ENCODE measurements at places on chromosomes 2 and 18.

- DNase-seq, result no peak
Measured at GRCh38 chr2:208711598-208711997, 305.0 kb downstream of the PTH2R start.

DNA sequence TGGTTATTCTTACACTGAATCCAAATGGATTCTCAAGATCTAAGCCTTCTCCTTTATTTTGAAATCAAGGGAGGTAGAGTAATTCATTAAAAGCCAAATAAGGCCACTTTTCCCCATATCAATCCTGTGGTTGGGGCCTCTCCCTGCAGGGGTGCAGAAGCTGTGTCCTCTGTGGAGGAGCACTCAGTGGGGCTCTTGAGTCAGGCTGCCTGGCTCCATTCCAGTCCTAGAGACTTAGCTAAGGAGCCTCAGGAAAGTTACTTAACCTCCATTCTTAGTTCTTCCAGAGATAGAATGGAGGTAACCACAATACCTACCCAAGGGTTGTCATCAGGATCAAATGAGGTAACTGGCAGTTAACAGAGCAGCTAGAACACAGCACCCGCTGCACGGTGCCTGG is 564.3 kb downstream of the CMPK2 start:
- no peak for DNase-seq

GRCh38 chr2:134203175-134203574 is 50.7 kb upstream of the MGAT5 start:
- DNase-seq, result no peak

- no peak for DNase-seq
Measured at GRCh38 chr2:178998539-178998938, 51.4 kb downstream of the CCDC141 start.

GRCh38 chr18:68298330-68298729 is 416.6 kb downstream of the TMX3 start:
- DNase-seq, result no peak

DNA sequence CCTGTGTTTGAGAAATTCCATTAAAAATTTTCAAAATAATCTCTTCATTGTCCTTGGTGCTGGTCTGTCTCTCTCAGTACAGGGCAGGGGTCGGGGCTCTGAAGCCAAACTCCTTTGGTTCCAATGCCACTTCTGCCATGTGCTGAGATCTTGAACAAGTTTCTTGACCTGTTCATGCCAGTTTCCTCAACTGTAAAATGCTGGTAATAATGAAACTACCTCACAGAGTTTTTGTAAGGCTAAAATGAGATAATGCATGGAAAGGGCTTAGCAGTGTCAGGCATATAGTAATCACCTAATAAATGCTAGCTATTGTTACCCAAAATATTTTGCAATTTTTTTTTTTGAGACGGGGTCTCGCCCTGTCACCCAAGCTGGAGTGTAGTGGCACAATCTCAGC is 16.9 kb upstream of the MREG start:
- no peak for DNase-seq

- DNase-seq, result no peak
Measured at GRCh38 chr2:69143748-69144360, 130.9 kb downstream of the ANTXR1 start.

DNA sequence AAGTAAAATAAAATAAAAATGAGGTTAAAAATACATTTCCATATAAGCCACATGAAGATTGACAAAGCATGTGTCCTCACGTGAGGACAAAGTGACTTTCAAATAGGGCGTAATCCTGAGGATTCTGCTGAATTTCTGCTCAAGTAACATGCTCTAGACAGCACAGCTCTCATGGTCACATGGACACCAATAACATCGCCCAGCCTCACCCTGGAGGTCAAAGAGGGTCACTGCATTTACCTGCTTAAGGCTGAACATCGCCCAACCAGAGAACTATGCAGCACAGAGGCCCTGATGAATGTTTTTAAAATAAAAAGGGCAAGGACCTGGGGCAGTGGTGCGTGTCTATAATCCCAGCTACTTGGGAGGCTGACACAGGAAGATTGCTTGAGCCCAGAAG is 30.2 kb downstream of the TGFBRAP1 start:
- no peak for DNase-seq

GRCh38 chr2:82342356-82342755 is 2037.8 kb upstream of the LRRTM1 start:
- no peak for DNase-seq

DNA sequence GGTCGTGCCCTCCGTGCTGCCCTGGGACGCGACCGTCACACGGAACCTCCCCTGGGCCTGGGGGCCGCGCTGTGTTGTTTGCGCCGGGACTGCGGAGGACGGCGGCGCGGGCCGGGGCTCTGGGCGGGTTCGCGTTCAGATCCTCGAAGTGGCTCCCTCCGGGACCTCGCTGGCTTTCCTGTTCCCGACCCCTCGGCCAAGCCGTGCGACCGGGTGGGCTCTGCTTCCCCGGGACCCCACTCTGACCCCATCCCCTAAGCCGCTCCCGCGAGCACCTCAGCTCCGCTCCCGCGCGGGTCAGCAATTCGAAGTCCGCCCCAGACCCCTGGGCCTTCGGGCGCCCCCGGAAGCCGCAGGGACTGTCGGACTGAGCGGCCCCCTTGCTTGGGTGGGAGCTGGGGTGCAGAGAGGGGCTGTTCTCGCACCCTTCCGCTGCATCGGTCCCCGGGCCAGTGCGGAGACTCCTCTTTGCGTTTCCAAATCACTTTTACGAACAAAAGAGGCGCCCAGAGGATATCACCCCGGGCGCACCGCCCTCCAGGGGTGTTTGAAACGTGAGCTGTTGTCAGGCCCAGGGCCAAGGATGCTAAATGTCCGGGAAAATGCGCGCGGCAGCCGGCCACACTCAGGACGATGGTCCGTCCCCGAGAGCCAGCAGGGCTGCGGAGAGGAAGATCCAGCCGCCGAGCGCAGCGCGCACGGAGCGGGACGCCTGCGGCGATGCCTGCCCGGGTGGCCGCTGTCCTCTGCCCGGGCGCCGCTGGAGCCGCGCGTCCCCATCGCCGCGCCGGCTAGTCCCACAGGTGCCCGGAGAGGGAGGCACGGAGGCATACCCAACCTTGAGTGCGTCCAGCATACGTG is 73.5 kb downstream of the ZCCHC2 start:
- no peak for DNase-seq

- no peak for DNase-seq
Measured at GRCh38 chr2:27762951-27763906, 8.3 kb upstream of the MRPL33 start.

DNA sequence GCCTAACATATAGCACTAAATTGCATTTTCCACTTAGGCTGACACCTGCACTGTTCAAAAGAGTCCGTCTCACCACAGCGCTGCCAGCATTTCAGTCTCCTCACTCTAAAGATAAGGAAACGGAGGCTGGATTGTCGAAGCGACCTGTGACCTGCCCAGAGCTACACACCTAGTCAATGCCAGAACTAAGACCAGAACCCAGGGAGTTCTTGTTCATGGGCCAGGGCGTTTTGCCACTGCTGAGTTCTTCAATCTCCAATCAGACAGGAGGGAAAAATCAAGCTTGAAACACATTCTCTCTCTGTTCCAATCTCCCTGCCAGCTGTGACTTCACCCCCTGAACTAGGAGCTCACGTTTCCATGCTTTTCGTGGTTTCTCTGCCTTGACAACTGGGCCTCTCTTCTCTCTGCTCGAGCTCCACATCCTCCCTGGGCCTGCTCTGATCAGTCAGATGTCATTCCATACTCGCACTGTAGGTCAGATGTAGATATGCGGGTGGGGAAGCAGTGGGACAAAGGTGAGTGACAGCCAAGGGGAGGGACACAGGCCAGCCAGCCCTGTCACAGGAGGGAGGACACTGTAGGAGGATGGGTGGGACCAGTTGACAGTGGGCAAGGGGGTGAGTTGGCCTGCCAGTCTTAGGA is 221.1 kb upstream of the SMAD2 start:
- DNase-seq, result no peak

DNA sequence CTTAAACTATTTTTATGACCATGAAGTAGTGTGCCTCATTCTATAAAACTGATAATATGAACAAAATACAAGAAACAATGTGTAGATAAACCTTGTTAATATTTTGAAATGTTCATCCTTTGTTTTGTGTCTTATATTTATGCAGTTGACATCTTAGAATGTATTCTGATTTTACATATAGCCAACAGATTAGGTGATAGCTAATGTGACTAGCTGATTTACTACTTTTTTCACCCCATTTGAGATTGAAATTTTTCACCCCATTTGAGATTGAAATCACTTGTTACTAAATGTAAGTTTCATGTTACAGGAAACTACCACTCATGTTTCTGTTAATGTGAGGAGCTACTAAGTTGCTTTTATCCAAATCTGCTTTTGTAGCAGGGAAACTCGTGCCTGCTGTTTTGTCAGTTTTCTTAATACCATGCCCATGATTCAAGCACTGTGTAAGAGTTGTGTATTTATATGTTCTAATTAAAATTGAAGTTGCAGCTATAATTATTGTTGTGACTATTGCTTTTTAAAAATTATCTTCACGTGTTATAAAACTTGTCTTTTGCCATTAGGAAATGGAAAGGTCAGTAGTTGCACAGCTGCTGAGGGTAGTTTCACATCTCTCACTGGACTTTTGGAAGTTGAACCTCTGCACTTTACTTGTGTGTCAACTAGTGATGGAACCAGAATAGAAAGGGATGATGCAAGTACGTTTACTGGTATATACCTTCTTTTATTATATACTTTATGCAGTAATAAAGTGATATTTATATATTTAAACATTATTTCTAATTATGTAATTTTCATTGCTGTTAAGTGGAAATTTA is 96.6 kb downstream of the BIRC6 start:
- no peak for DNase-seq

DNA sequence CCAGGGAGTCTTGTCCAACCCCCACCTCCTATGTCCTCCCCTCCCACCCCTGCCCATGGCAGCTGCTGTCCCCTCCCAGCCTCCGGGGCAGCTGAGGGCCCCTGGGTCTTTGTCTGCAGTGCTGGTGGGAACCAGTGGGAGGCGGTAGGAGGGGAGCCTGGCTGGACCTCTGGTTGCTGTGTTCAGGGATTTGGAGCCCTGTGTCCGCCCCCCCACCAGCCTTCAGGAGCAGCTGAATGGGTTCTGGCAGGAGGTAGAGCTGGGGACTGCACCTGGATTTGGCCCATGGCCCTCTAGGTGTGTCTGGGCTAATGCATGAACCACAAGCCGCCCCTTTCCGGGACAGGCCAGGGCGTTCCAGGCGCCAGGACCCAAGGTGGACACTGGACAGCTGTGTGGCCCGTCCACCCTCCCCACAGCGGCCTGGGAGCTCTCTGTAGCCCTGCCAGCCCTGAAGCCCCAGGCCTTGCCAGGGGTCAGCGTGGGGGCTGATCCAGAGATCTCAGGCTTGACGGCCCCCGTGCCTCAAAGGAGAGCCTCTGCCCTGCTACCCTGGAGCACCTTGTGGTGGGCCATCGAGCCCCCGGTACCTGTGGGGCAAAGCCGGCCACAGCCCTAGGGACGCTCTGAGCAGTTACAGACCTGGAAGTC is 25.4 kb downstream of the GPC1 start:
- DNase-seq, result no peak

- no peak for DNase-seq
Measured at GRCh38 chr2:224041554-224041953, 2.5 kb upstream of the SERPINE2 start.

- DNase-seq, result no peak
Measured at GRCh38 chr2:189661957-189662321, 680 bp downstream of the ASNSD1 start.
